ENCODE measurements at places on chromosomes 13 and 19. TPM values are rescaled to one million over a fixed set of nuclear protein-coding genes. Genes with fewer than 3 reads are reported as not detected.

The PCSK4 gene
- 1.3 TPM for total RNA-seq

The NDFIP2 gene
- total RNA-seq = 18.8 TPM

The PROZ gene
- total RNA-seq = not detected

The SYDE1 gene
- 58.5 TPM for total RNA-seq

The RNF17 gene
- not detected for total RNA-seq

The PCDH17 gene
- 5.0 TPM for total RNA-seq

The ZNF324 gene
- 23.6 TPM for total RNA-seq

The MBD3L2 gene
- not detected for total RNA-seq

The RHPN2 gene
- total RNA-seq = 5.9 TPM

The RAB3A gene
- 3.9 TPM for total RNA-seq

The ITM2B gene
- 770 TPM for total RNA-seq

The CLEC4M gene
- not detected for total RNA-seq

The ZNF66 gene
- total RNA-seq = 4.2 TPM

The MPHOSPH8 gene
- total RNA-seq = 48.3 TPM

The SHC2 gene
- 13.5 TPM for total RNA-seq

The SUCLA2 gene
- 40.2 TPM for total RNA-seq

The ZNF112 gene
- 5.0 TPM for total RNA-seq

The RGCC gene
- total RNA-seq = 476 TPM

The LRG1 gene
- 1.0 TPM for total RNA-seq

The TNFSF9 gene
- 0.66 TPM for total RNA-seq

The ZNF175 gene
- total RNA-seq = 7.5 TPM

The SHISA2 gene
- 2.1 TPM for total RNA-seq

The ZNF470 gene
- total RNA-seq = 9.2 TPM

The FAAP24 gene
- 5.3 TPM for total RNA-seq

The SPTBN4 gene
- 19.2 TPM for total RNA-seq

The DLEU7 gene
- 7.5 TPM for total RNA-seq

The PSPN gene
- total RNA-seq = under 0.01 TPM

The PLK5 gene
- total RNA-seq = 0.21 TPM

The RFPL4A gene
- not detected for total RNA-seq

The PSG1 gene
- total RNA-seq = not detected

The MEIS3 gene
- 30.8 TPM for total RNA-seq

The FGF22 gene
- total RNA-seq = 2.5 TPM

The PCDH9 gene
- total RNA-seq = 12.0 TPM

The FGF9 gene
- total RNA-seq = 1.0 TPM

The CRX gene
- total RNA-seq = not detected

The NKPD1 gene
- 1.2 TPM for total RNA-seq

The VSTM1 gene
- total RNA-seq = not detected
